Esophagus mucosa (tissue), 1 donor: ENCODE measurements at places on chromosomes 13 and 19.
A peak's percentile ranks its signal among the peaks of the same experiment; 100 is the strongest.

DNA sequence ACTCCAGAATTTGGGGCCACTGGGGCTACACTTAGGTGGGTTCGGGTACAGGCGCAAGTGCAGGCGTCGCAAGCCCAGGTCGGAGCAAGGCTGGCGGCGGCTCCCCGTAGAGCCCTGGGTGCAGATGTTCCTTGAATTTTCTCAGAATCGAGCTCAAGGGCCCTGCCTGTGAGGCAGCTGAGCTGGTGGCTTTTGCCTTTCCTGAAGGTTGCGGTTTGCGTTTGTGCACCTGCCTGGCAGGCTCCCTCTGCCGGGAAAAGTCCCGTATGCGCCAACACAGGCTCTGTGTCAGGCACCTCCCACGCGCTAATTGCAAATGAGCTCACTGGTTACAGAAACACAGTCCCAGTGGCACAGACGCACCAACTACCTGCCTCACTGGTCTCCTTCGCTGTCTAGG, 5.9 kb downstream of the DOHH start:
- ATAC-seq, result peak; percentile 24

- ATAC-seq, result no peak
Observed at GRCh38 chr19:58521651-58522050, 2.0 kb upstream of the ZBTB45 start.

DNA sequence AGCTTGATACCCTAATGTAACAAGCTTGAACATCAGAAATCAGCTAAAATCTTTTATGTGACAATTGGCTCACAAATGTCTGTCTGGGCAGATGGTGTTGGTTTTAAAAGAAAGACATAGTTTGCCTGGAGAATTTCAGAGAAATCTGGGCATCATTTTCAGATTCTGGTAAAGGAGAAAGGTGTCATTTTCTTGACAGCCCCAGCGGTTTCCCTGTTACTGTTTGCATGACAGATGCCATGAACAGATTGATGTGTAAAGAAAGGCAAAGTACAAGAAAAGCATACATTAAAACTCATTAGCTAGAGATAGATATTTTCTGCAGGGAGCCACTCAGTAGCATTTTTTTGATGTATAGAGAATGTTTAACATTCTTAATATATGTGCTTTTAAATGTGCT, 987.9 kb downstream of the OLFM4 start:
- no peak for ATAC-seq

DNA sequence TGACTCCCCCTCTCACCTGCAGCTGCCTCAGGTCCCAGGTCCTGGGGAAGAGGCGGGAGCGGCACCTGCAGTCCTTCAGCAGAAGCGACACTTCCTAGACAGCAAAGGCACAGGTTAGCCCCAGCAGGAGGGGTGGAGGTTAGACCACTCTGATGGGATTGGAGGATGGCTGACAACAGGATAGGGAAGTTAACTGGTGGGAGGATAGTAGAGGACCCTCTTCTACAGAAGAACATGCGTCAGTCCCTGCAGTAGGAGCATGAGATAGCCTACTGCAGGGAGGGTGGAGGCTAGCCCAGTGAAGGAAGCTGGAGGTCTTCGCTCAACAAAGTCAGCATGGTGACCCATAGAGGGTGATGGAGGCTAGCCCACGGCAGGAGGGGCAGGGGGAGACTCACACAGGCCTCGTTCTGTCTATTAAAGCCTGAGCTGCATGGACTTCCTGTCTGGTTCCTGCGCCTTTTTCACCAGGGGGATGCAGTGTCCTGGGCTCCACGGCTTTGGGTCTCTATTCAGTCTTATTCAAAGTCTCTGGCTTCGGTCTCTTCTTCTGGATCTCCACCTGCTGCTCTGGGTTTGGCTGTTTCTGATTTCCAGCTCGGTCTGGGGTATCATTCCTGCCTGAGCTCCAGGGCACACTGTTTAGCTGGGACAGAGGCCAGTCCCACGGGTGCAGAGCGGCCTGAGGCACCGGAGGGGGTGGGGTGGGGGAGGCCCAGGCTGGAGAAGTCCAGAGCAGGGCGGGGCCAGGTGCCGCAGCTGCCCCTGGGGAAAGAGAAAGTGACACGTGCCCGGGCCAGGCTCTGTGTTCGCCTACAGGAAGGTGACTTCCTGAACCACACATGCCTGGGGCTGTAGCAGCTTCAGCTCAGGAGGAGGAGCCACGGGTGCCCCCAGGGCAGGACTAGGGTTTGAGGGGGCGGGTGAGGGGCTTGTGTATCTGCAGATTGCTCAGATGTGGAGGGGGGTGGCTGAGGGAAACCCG, 7.3 kb downstream of the IFNL3 start:
- peak; percentile 61 for ATAC-seq

DNA sequence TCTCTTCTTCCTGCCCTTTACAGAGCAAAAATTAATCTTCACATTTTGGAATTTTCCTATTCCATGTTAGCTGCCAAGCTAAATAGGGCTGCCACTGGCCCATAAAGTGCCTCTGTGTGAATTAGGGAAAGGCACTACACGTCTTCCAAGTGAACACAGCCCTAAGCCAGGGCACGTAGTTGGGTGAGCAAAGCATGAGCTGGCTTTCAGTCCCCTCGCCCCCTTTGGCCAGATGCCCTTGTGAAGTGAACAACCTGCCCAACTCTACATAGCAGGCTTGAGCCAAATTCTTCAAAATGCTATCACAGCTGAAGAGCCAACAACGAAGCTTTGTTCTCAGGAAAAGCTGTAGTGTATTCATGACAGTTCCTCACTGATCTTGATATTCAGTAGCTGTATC, 213.1 kb downstream of the OXGR1 start:
- no peak for ATAC-seq

GRCh38 chr13:95552208-95552538, 347 bp upstream of the CLDN10 start:
- no peak for ATAC-seq

- ATAC-seq, result peak; percentile 10
Observed at GRCh38 chr19:49809160-49809940, 3.7 kb downstream of the FUZ start.

DNA sequence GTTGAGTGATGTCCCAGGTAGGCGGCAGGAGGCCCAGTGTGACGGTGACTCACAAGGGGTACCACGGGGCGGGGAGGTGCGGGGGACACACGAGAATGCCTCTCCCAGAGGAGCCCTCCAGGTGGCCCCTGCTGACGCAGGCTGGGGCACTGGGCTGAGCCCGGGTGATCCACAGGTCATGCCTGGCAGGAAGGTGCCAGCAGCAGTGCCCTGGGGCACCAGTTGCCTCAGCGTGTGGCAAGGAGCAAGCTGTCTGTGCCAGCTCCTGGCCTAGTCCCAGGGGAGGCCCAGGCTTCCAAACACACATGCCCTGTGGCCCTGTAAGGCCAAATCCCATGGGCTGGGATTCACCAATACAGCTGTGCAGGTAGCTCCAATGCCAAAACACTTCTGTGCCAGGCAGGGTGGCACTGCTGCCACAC, 28.0 kb downstream of the AKT2 start:
- ATAC-seq, result peak; percentile 85
